Subcutaneous preadipocyte (primary cell): ENCODE measurements at places on chromosomes 6 and 20. TPM values are rescaled to one million over a fixed set of nuclear protein-coding genes. Genes with fewer than 3 reads are reported as not detected.

Gene ELOVL4
- total RNA-seq: 5.9 and 8.4 TPM in 2 replicates

Gene ADGB
- total RNA-seq: not detected in 2 replicates

Gene KIAA1755
- 0.37 and 0.39 TPM in 2 replicates for total RNA-seq

Gene ELOVL2
- under 0.01 and 0.39 TPM in 2 replicates for total RNA-seq

Gene DOK5
- 5.3 and 9.2 TPM in 2 replicates for total RNA-seq

Gene HLA-DRB5
- not detected in 2 replicates for total RNA-seq

Gene LAMA5
- total RNA-seq: 33.1 and 88.8 TPM in 2 replicates

Gene MAPK13
- total RNA-seq: 12.1 and 14.7 TPM in 2 replicates

Gene UNC5CL
- total RNA-seq: under 0.01 TPM in 2 replicates

Gene DAAM2
- 0.59 and 1.1 TPM in 2 replicates for total RNA-seq

Gene NRSN1
- total RNA-seq: not detected in 2 replicates

Gene RARS2
- total RNA-seq: 27.6 and 29.1 TPM in 2 replicates

Gene OR2J3
- total RNA-seq: not detected in 2 replicates

Gene PTK6
- total RNA-seq: under 0.01 TPM in 1 of 2 replicates, not detected in the other

Gene HLA-G
- 0.20 TPM in 1 of 2 replicates, not detected in the other for total RNA-seq

Gene ULBP2
- total RNA-seq: 1.5 and 2.2 TPM in 2 replicates

Gene GABRR2
- total RNA-seq: 0.37 TPM in 1 of 2 replicates, not detected in the other

Gene HRH3
- total RNA-seq: not detected in 2 replicates

Gene RUNX2
- 5.1 and 7.0 TPM in 2 replicates for total RNA-seq

Gene TGM3
- not detected in 2 replicates for total RNA-seq

Gene ANKRD6
- 1.6 and 2.2 TPM in 2 replicates for total RNA-seq

Gene ANKEF1
- total RNA-seq: 1.1 and 1.4 TPM in 2 replicates

Gene DIDO1
- 29.8 and 47.1 TPM in 2 replicates for total RNA-seq

Gene C6orf120
- total RNA-seq: 38.9 and 47.3 TPM in 2 replicates

Gene BTN1A1
- total RNA-seq: under 0.01 and 0.20 TPM in 2 replicates

Gene IL17F
- not detected in 2 replicates for total RNA-seq

Gene REM1
- total RNA-seq: not detected in 2 replicates

Gene SAMD5
- total RNA-seq: not detected in 2 replicates

Gene COL21A1
- 5.3 and 11.4 TPM in 2 replicates for total RNA-seq

Gene UBD
- not detected in 2 replicates for total RNA-seq

Gene RGS17
- 26.1 and 28.9 TPM in 2 replicates for total RNA-seq

Gene SLC35F1
- not detected in 2 replicates for total RNA-seq

Gene LST1
- total RNA-seq: not detected in 2 replicates

Gene DEFB132
- total RNA-seq: not detected in 2 replicates
